HL-60 (cell line): ENCODE measurements at places on chromosomes 4 and X.
A peak's percentile ranks its signal among the peaks of the same experiment; 100 is the strongest.

DNA sequence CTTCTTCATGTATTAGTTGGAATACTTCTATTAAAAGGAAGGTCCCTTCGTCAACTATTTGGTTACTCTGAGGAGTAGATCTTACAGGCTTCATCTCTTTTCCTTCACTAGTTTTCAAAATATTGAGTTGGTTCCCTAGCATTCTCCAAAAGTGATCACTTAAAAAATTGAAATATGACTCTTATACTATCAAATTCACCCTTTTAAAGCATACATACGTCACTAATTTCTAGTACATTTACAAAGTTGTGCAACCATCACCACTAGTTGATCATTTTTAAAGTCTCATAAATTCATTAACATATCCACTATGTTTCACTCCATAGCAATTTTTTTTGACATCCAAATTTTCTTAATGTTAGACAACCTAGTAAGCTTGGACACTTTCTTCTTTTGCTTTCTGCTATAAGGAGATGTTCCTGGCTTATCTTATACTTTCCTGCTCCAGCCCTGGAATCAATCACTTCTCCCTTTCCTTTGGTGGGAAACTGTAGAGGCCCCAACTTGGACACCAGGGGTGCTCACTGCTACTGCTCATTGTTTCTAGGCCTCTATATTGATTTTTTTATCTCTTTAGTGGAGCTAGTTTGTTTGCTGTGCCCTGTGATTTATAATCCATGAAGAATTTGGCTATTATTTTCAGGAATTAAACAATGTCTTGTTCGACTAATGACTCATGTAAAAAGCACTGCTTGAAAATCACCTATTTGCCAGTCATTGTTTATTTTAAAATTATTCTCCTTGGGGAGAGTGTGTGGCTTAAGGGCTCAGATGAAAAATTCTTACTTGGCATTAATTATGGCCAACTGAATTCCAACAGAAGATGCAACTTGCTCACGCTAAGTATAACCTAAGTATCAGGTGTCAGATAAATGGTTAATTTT is 4.0 kb upstream of the ZFX start:
- DNase-seq = no peak

- no peak for DNase-seq
Measured at GRCh38 chrX:77276742-77277141, 170.4 kb upstream of the FGF16 start.

- DNase-seq = no peak
Measured at GRCh38 chr4:64756016-64756415, 346.8 kb upstream of the TECRL start.

DNA sequence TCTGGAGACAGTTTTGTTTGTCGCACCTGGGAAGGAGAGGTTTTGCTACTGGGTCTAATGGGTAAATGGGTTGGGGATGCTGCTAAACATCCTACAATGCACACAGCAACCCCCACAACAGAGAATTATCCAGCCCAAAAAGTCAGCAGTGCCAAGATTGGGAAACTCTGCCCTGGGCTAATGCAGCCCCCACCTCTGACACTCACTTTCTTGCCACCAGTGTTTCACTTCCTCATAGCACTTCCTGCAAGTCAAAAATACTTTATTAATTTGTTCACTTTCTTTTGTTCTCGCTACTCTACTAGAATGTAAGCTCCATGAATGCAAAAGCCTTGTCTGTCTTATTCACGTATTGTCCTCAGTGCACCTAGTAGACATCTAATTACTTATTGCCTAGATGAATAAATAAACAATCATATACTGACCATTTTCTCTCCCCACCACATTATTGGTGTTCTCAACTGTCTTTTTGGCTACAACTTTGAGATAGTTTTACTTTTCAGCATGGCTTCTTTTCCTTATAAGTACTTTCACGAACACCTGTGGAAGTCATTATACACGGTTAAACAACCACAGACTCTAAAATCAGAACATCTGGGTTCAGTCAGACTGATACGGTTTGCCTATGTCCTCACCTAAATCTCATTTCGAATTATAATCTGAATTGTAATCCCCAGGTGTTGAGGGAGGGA is 82.0 kb upstream of the PITX2 start:
- DNase-seq = peak; percentile 51

GRCh38 chr4:60396341-60397049 is 803.6 kb upstream of the ADGRL3 start:
- DNase-seq = no peak

DNA sequence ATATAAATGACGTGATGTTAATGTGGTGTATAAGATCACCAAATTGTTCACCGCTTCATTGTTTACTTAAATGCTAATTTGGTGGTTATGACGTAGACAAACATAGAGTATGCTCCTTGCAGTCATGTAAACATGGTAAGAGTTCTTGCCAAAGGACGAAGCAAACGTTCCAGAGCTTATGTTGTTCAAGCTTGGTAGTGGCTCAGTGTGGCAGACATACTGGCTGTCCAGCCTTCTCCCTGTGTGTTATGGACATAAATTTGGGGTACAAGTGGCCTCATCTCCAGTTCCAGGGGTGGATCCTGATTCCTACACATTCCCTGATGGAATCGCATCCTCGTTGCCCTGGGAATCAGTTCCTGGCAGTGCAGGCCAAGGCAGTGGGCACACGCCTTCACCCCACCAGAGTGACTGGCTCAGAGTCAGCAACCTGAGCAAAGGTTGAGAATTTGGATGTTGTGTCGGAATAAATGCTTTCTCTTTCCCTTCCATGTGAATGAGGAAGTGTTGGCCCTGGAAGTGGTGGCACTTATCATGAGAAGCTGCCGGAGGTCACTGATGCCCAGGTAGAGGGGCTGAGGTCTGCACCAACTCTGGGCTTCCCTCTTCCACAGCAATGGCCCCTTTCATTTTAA is 25.4 kb downstream of the F11 start:
- DNase-seq = no peak

DNA sequence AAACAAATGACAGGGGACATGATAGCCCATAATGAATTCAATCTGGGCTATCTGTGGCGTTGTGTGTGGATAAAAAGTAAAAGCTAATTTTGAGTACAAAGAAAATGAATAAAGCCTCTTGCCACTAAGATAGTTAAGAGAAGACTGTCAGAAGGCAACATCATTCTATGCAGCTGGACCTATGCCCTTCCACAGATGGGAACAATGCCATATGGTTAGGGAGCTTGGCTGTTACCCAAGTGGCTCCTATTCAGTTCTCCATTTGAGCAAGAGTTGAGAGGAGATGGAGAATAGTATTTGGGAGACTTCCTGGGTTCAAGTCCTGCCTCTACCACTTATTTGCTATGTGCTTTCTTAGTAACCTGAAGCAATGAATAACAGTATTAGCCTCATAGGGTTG is 107.7 kb downstream of the ANXA3 start:
- peak; percentile 23 for DNase-seq

DNA sequence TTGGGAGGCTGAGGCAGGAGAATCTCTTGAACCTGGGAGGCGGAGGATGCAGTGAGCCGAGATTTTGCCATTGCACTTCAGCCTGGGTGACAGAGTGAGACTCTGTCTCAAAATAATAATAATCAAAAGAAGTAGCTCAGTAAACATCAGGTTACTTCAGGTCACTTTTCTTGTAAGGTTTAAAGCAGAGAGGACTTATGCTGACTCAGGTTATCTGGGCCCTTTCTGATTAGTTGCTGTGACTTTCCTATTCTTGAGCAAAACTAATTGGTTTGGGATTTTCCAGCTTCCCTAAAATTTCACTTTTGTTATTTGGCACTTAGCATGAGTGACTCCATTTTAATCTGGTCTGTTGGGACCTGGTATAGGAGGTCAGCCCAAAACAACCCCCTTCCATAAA is 812.9 kb downstream of the NLGN4X start:
- DNase-seq = no peak

DNA sequence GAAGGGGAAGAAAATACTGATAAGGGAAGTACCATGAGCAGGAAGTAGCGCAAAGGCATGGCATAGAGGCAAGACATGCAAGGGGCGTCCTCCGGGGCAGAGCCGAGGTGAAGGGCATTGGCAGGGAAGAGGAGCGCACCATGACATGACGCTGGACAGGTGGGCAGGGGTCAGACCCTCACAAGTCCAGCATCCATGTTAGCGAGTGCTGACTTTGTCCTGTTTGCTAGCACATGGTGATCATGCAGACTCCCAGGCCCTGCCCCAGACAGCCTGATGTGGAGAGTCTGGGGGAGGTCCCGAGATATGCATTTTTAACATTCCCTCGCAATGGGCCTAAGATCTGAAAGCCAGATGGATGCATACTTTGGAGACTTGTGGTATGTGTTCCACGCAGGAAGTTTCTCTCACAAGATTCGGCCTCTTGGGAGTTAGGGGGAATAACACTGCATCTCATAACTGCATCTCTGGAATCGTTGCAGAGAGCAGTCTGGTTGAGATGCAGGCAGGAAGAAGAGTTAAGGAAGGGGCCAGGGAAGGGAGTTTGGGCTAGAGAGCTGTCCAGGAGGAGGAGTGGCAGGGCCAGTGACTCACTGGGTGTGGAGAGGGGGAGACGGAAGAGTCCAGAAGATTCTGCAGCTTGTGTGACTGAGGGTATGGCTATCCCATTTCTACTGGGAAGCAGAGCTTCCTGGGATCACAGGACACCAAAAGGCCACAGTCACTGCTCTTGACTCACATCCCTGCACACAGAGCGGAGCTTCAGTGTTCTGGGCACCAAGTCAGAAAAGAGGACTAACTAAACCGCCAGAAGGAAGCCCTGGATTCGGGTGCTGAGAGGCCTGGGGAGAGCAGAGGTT is 59.7 kb downstream of the FAM184B start:
- DNase-seq = no peak

DNA sequence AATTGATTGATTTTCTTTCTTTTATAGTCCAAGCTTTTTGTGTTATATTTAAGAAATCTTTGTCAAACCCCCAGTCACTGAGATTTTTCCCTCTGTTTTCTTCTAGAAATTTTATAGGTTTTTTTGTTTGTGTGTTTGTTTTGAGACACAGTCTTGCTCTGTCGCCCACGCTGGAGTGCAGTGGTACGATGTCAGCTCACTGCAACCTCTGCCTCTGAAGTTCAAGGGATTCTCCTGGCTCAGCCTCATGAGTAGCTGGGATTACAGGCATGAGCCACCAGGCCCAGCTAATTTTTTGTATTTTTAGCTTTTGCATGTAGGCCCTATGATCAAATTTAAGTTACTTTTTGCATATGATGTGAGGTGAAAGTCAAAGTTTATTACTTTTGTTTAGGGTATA is 20.9 kb upstream of the FBXW7 start:
- DNase-seq = no peak

- no peak for DNase-seq
Measured at GRCh38 chr4:89492581-89493071, 185.0 kb upstream of the GPRIN3 start.

DNA sequence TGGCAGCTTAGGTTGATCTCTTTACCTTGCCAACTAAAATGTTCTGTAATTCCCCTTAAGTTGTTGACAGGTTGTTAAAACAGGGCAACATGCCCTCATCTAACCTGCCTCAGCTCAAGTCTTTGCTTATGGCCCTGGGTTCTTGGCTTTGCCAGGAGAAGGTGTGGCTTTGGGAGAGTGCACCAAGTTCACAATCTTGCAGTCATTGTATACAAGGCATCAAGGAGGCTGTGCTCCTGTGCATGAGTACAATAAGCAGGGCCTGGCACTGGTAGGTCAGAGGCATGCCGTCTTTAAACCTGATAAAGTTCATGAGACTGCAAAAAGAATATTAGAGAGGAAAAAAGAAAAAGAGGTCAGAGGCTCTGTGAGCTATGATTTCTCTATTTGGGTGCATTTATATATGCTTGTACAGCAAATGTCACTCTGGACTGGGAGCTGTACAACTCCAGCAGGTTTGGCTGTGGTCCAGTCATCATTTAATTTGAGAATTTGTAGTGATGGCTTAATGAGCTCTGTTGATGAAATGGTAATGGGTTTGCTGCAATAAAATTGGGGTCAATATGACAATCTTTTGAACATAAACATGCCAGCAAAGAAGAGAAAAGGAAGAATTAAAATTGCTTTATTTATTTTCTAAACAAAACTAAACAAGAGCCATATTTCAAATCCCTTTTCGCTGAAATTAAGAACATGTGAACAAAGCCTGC is 30.3 kb downstream of the AREG start:
- no peak for DNase-seq

DNA sequence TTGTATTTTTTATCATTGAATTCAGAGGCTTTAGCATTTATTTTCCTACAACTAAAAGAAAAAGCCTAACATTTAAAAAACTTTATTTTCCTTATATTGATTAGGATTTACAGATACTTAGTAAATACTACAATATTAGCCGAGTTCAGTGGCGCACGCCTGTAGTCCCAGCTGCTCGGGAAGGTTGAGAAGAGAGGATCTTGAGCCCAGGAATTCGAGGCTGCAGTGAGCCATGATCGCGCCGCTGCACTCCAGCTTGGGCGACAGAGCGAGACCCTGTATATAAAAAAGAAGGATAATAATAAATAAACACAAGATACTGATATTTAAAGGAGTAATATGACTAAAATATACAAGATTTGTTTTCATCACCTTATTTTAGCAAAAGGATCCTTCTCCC is 681 bp upstream of the UPF3B start:
- no peak for DNase-seq

DNA sequence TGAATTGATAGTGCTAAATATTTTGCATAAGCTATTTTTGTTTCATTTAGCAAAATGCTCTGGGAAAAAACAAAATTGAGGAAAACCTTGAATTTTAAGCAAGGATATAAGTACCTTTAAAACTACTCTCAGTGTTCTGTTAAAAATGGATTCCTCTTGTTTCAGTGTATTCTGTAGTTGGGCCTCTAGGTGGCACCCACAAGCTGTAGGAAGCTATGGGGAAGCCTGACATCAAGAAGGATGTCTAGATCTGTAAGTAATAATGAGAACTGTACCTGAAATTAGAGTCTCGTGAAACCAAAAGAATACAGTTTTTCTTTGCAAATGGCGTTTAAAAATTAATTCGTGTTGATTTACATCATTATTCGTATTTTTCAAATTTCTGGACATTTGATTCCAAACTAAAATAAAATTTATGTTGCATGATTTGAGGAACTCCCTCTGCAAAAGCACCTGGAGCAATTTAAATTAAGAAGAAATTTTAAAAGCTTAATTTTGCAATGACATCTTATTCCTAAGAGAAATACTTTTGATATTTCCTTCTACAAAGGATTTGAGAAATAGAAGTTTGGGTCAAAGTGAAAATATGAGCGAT is 51.2 kb downstream of the TMPRSS11E start:
- DNase-seq = peak; percentile 59

- no peak for DNase-seq
Measured at GRCh38 chr4:10552591-10553280, 95.5 kb upstream of the ZNF518B start.

DNA sequence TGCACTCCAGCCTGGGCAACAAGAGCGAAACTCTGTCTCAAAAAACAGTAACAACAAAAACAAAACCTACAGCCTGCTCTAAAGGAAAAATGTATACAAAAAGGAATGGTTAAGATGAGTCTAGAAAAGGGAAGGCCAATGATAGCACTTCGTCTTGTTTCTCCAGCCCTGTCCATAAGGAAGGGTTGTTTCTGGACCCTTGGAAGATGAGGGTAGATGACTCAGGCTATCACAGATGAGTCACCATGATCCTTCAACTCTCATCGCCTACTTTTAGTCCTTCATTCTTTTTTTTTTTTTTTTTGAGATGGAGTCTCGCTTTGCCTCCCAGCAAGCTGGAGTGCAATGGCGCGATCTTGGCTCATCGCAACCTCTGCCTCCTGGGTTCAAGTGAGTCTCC is 8.8 kb downstream of the PLA2G12A start:
- no peak for DNase-seq
